Activated T-cell treated with anti-CD3 and anti-CD28 coated beads for 48 hours (primary cell): ENCODE measurements at places on chromosomes 2 and 18.

DNA sequence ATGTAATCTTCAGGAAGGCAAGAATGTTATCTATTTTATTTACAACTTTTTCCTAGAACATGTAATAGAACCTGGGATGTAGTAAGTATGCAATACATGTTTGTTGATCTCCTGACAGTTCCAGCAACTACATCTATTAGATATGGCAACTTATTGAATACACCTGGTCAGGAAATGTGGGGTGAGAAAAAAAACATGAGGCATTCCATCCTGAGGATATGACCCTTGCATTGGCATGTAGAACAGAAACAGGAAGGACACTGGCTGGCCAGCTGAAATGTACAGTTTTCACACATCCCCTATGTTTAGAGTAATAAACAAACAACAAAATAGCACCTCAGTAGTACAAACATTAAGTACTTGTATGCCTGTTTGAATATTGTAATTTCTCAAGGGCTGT, 272.6 kb upstream of the NT5C1B start:
- no peak for DNase-seq

DNA sequence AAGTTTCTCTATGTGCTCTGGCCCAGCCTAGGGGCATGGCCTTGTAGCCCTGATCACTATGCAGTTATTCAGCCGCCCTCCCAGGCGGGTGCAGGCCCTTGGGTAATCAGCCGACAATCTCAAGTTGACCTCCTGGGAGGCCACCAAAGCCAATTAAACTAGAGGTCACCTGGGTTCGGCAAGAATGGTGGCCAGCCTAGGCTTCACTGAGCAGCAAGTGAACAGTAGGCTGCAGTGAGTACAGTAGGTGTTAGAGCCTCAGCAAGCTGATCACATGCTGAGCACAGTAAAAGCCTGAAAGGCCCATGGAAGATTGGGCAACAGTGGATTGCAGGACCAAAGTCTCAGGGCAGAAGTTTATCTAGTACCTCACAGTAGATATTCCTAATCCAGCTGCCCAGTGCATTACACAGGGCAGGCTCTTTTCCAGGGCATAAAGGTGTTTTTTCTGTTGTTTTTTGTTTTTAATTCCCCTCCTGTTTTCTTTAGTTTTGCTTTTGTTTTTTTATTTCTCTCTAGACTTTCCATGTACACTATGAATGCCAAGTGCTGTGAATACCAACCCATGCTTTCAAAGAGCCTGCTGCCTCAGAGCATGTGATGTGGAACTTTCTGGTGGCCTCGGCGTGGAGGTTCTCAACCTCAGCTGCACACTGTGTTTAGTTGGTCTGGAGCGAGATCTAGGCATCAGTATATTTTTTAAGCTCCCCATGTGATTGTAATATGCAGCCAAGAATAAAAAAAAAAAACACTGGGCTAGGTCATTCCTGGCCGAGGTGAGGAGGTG, 55.9 kb upstream of the ATL2 start:
- DNase-seq, result no peak

- DNase-seq, result no peak
Measured at GRCh38 chr2:1728821-1729220, 15.5 kb downstream of the PXDN start.

GRCh38 chr2:33033606-33034081, 86.9 kb downstream of the LTBP1 start:
- no peak for DNase-seq

- DNase-seq, result no peak
Measured at GRCh38 chr2:177147093-177147694, 65.4 kb upstream of the HNRNPA3 start.

DNA sequence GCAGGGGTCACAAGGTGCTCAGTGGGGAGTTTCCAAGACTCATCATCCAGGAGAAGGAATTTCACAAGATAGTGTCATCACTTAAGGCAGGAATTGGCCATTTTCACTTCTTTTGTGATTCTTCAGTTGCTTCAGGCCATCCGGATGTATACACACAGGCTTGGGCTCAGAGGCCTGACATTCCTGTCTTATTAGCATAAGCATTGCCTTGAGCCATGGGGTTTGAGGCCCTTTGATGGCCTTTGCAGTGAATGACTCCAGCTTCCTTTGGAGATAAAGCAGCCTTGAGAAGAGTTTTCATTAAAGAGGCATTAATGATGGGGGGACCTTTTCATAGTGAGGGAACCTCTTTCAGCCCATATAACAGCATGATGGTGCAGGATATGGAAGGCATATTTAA, 366.0 kb upstream of the CNTNAP5 start:
- no peak for DNase-seq

- DNase-seq, result no peak
Measured at GRCh38 chr18:31233621-31234275, 71.1 kb upstream of the DSC1 start.

- DNase-seq, result no peak
Measured at GRCh38 chr2:60104514-60105505, 448.6 kb downstream of the BCL11A start.

DNA sequence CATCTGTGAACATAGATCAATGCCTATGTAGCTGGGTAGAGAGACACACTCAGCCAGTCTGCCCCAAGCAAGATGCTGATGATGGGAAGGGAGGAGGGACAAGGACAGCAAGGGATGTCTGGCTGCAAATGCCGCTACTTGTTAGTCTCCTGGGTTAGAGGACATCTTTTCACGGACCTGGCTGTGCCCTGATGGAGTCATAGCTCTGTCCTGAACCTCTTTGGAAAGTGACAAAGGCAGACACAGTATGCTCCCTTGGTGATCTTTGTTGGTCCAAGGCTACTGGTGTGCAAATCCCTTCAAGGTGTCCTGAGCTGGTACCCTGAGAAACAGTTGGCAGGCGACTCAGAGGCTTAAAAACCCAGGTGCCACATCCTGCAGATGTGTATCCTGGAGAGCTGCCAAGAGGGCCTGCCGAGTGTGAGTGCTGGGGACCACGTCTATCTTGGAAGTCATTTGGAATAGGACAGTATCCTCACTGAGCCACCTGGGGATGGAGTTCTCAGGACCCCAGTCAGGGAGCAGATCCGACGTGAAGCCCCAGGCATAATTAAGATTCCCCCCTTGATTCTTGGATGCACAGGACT, 10.8 kb downstream of the FOSL2 start:
- DNase-seq, result no peak
